ENCODE measurements at places on chromosomes 6 and 20.

- DNase-seq, result no peak
Observed at GRCh38 chr6:24883618-24884017, 52.1 kb downstream of the RIPOR2 start.

- no peak for DNase-seq
Observed at GRCh38 chr6:1287103-1287591, 24.8 kb upstream of the FOXQ1 start.

- DNase-seq, result no peak
Observed at GRCh38 chr20:16806886-16807285, 58.7 kb downstream of the OTOR start.

GRCh38 chr6:41997456-41997855 is 52.9 kb upstream of the TAF8 start:
- no peak for DNase-seq

DNA sequence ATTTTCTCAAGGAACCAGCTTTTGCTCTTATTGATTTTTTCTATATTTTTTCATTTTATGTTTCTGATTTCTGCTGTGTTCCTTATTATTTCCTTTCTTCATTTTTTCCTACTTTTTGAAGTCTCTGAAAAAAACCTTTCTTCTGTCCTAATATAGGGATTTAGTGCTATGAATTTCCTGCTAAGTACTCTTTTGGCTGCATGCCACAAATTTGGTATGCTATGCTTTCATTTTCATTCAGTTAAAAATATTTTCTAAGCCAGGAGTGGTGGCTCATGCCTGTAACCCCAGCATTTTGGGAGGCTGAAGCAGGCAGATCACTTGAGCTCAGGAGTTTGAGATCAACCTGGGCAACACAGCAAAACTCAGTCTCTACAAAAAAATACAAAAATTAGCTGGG is 30.6 kb downstream of the SIRPD start:
- no peak for DNase-seq

- no peak for DNase-seq
Observed at GRCh38 chr6:169783401-169783800, 32.0 kb downstream of the ERMARD start.

DNA sequence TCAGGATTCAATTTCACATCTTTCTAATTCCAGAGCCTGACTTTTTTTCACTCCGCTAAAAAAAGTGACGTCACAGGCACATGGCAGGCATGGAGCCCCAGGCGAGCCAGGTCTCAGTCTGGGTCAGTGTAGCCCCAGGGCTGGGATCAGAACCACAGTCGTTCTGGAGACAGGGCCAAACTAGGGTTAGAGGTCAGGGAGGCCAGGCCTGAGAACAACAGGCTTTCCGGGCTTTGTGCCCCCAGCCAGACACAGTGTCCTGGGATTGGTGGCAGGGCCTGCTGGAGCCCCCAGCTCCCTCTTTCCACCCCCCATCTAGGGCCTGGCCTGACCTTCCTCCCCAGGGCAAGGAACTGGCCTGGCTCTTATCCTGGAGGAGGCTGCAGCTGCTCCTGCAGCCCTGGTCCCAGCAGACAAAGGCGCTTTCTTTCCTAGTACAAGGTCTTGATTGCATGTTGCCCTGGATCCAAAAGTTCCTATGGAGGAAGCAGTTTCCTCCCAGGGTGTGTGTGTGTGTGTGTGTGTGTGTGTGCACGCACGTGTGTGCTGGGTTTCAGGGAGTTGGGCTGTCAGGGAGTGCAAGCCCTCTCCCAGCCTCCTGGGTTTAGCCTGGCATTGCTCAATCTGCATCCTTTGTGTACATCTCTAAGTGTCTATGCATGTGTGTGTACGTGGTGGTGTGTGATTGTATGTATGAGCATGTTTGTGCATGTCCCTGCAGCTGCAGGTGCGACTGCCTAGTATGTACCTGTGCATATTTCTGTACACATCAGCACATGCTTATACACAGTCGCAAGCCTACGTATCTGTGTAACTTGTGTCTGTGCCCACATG is 26.5 kb upstream of the EMILIN3 start:
- no peak for DNase-seq

- DNase-seq, result no peak
Observed at GRCh38 chr6:28121876-28122275, 2.5 kb upstream of the ZSCAN16 start.

DNA sequence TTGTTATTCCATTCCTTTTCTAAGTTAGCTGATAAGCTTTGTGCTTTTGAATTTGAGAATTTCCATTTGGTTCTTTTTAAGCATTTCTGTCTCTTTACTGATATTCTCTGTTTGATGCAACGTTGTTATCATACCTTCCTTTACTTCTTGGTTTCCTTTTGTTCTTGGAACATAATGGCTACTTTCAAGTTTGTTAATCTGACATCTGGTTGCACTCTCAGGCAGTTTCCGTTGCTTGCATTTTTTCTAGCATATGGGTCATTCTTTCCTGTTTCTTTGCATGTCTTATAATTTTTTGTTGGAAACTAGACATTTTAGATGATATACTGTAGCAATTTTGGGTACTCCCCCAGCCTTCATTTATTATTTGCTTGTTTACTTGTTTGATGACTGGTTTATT is 12.5 kb downstream of the CDC5L start:
- no peak for DNase-seq

DNA sequence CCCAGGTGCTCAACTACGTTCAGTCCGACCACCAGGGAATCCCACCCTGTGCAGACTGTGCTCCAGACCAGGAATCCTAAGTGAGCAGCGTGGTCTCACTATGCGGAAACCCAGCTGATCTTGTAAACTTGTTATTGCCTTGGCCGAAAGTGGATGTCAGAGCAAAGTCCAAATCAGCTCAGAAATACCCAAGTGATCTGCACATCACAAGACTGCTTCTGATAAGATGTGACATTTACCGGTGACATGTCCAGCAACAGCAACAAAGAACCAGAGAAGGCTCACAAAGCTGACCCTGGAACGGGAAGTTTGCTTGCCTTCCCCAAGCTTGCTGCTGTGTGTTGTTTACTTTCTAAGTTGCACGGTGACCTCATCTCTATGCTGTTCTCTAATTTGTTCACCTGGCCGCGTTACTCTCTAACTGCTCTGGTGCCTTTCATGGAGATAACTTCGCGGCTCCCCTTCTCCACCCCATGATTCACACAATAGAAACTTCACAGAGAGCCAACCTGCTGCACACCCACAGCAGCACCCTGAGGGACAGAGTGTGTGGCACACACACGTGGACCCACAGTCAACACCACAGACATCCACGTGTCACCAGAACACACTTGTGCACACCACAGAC is 1.7 kb downstream of the BNIP5 start:
- no peak for DNase-seq

Measured in stimulated activated CD8-positive, alpha-beta memory T cell treated with anti-CD3 and anti-CD28 coated beads, Interleukin-4, amount 100 ng/mL, for 48 hours (primary cell).